ENCODE measurements at places on chromosomes 2 and 18.
A peak's percentile ranks its signal among the peaks of the same experiment; 100 is the strongest.

DNA sequence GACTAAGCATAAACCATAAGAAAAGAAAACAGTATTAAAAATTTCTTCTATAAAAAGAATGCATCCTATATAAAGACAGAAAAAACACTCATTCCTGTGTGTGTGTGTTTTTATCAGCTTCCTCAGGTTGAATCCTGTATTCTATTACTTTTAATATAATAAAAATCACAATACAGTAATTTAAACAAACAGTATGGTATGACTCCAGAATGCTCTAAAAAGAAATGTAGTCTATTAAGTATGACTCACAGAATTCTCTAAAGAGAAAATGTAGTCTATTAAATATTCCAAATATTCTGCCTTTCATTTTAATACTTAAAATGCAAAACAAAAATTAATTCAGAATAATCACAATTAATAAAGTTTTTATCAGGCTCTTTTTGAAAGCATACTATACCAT is 19.8 kb downstream of the CCDC88A start:
- no peak for DNase-seq

DNA sequence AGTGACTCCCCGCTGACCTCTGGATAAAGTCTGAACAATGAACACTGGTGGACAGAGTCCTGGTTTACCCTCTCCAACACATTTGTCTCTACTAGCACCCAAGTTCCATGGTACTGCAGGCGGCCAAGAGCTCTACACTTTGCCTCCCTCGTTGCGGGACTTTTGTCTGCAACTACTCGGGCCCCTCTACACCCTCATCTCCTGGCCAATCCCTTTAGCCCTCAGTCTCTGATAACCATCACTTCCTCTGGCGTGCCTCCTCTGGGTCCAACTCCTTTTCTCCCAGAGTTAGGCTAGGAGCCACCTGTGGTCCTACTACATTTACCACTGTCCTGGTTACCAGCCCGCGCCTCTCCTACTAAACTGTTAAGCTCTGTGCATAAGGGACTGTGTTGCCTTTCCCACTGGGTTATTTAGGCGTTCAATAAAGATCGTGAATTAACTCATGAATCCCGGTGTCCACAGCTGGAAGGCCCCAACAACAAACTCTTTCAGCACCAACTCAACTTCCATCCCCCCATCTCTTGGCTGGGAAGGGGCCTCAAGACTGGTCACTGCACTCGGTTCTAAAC is 757 bp downstream of the HDHD2 start:
- no peak for DNase-seq

- no peak for DNase-seq
Observed at GRCh38 chr18:44514766-44515165, 165.9 kb upstream of the SETBP1 start.

DNA sequence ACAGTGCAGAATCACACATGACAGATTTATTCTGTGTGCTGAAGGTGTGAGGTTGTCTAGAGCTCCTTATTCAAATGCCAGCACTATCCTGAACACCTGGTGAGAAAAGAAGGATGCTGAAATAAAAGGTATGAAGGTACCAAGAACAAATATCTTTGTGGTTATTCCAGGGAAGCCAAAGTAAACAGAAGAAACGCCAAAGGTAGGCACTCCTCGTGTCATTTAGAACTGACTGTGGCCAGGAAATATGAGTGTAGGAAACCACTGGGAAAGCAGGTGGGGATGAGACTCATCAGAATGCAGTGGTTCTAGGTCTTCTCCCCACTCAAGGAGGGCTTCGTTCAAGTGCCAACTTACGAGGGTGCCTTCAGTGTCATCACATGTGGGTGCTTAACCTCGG is 80.8 kb downstream of the KIF5C start:
- no peak for DNase-seq

- no peak for DNase-seq
Observed at GRCh38 chr2:232530626-232531260, 4.8 kb downstream of the CHRND start.

GRCh38 chr2:177806025-177806424 is 266.6 kb downstream of the PDE11A start:
- no peak for DNase-seq

GRCh38 chr18:12862467-12862866 is 21.6 kb downstream of the PTPN2 start:
- DNase-seq: peak; percentile 19

DNA sequence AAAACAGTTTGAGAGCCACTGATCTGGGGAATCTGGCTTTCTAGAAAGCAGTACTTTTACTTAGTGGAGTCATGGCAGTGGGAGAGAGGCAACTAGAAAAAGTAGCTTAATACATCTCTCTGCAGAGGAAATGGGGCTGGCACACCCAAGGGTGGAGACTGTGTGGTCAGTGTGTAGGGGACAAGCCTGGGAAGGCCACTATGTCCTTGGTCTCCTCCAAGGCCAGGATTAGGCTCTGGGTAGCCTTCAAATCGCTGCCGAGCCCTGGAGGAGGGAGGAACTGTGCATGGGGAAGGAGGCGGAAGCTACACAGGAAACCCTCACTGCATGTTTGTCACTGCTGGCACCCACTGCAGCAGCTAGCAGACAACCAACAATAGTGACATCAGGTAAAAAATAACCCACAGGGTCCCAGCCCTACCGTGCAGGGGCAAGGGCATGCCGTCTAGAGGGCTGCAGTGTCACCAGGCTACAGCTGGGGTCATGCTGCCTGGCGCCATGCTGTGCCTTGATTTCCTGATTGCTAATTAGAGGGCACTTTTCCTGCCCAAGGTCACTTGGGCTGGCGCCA is 34.8 kb downstream of the LBH start:
- peak; percentile 52 for DNase-seq

- DNase-seq: no peak
Observed at GRCh38 chr2:162401871-162402270, 57.9 kb downstream of the GCA start.

- DNase-seq: peak; percentile 83
Observed at GRCh38 chr2:83364264-83364663, 1094.8 kb downstream of the SUCLG1 start.

- DNase-seq: no peak
Observed at GRCh38 chr2:241770185-241770935, 6.3 kb upstream of the GAL3ST2 start.

GRCh38 chr2:79887747-79888374 is 375.0 kb downstream of the CTNNA2 start:
- DNase-seq: peak; percentile 70

DNA sequence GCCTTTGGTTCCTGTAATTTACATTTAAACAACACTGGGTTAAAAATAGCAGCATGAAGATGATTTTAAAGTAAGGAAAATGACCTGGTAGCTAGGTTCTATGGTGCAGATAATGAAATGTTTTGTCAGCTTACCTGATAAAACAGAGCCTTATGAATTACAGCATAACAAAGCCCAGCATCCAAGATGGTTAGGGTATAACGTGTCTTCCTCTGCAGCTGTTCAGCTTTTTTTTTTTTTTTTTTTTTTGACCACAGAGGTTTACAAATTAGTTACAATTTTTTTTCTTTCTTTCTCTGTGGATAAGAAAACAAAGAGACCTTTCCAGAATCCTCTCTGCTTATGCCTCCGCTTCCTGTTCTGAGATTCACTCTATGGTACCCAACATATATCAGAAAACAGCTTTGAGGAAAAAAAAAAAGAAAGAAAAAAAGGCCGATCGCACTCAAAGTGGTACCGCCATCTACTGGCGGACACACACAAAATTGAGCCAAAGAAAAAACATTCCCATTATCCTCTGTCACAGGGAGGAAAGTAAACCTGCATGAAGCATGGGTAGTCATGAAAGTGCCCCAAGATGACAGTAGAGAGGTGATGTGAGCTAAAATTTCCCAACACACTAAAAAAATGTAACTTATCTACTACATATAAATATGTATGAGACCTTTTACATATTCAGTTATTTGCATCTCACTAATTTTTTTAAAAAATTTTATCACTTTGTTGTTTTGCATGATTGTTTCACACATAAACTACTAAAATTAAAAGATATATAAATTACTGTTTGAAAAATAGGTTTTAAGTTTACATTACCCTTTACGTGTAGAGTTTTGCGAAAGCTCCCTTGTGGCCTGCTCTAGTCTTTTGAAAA is at the start of gene SCN3A:
TSS of gene SCN3A (minus strand) at position 362 of the 871 bp plus-strand sequence. CDS start 27,656 bp downstream, outside the sequence.
- peak; percentile 52 for DNase-seq

DNA sequence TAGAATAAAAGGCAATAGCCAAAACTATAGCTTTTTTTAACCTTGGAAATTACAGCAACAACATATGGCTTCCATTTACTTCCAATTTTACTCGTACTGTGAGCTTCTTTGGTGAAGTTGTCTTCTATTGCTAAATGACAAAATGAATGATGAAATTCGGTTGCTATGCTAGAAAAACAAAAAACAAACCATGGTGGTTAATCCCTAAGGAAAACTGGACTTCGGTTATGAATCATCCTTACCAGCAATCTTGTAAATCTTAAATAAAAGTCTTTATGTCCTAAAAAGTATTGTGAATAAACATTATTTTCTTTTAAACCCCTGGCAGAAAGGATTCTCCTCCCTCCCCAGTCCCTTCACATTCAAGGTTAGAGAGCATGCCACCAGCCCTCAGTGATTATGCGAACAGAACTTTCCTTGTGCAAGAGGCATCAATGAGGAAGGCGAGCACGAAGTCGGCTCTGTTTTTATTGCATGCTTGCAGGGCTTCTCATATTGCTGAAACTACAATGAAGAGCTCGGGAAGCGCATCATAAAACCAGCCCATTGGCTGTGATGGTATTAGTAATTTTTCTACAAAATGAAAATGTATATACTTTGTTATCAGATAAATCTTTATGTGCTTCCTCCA is 62.9 kb downstream of the ZNF521 start:
- DNase-seq: no peak

DNA sequence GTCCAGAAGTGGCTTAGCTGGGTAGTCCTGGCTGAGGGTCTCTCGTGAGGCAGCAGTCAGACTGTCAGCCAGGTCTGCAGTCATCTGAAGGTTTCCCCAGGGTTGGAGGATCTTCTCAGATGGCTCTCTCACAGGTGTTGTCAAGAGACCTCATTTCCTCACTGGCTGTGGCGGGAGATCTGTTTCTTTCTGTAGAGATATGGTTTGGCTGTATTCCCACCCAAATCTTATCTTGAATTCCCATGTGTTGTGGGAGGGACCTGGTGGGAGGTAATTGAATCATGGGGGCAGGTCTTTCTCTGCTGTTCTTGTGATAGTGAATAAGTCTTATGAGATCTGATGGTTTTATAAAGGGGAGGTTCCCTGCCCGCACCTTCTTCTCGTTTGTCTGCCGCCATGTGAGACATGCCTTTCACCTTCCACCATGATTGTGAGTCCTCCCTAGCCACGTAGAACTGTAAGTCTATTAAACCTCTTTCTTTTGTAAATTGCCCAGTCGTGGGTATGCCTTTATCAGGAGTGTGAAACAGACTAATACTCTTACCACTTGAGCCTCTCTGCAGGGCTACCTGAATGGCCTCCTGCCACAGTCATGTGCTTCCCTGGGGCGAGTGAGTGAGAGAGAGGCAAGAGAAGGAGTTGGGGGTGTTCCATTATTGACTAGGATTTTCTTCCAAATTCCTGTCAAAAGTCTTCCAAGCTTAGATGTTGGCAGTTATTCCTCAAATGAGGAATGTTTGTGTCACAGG is 23.6 kb downstream of the MALT1 start:
- no peak for DNase-seq

DNA sequence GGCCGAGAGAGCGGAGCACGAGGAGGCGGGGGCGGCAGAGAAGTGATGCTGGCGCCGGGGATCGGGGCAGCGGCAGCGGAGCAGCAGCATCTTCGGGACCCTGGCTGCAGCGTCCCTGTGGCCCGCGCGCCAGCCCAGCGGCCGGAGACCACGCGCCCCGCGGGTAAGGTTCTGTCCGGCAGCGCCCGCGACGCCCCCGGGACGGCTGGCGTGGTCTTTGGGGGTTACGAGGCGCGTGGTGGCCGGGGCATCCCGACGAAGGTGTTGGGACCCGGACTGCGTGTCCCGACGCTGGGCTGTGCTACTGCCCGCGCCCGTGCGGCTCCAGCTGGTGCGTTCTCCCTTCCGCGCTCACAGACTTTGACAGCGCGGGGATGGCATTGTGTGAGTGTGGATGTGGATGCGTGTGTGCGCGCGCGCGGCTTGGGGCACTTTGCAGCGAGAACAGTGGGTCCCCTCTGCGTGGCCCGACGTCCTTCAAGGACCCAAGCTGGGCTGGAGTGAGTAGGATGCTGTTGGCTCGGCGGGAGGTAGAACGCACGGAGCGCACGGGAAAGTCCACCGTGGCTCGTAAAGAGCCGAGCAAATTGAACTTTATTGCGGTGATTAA is 405.0 kb downstream of the XIRP2 start:
- no peak for DNase-seq

- no peak for DNase-seq
Observed at GRCh38 chr2:177930916-177931315, 141.7 kb downstream of the PDE11A start.

- DNase-seq: peak; percentile 21
Observed at GRCh38 chr2:156005999-156006712, 326.4 kb downstream of the NR4A2 start.

- no peak for DNase-seq
Observed at GRCh38 chr2:55502590-55503141, 16.9 kb upstream of the CFAP36 start.

GRCh38 chr2:28135324-28135723 is 244.8 kb downstream of the BABAM2 start:
- DNase-seq: no peak

DNA sequence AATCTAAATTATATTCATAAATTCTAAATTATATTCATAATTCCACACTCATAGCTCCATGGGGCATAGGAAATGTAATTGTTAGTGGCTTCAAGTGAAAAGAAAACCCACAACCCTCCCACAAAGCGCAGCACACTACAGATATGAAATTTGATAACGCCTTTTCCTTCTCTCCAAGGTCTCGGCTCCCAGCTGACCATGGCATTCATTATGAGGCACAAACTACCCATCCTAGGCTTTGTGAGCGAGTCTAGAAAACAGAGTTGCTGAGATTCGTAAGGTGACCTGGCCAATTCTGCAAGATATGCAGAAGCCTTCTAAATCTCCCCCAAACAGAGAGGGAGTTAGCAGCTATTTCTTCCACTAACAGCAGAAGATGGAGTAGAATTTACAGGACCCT is 5.4 kb downstream of the NPPC start:
- no peak for DNase-seq

- DNase-seq: peak; percentile 51
Observed at GRCh38 chr2:84894758-84895520, 10.5 kb upstream of the TMSB10 start.

DNA sequence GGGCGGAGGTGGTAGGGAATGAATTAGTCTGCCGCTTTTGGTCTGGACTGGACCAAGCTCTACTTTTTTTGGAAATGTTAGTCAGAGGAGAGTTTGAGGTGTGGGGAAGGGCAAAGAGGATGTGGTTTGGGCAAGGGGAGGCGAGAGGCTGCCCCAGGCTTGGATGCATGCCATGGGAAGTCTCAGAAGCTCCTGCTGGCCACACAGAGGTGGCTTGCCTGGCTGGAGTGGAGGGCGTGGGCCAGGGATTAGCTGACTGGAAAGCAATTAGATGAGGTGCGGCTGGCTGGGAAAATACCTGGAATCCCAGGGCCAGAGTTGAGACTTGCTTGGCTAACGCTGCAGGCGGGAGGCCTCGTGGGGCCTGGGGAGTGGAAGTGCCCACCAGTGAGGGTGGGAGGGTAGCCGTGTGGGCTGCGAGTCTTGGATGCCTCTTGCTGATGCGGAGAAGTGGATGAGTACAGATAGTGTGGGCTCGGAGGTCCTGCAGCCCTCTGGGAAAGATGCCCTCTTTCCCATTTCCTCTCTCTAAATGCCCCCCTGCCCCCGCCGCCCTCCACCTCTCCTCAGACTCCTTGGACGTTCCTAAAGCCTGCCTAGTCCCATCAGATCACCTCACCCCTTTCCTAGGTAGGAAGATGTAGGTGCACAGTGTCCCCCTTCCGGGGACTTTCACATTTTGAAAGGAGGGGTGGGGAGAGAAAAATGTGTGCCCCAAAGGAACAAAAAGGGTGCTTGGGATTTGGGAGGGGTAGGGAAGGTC is 117.6 kb downstream of the SMAD7 start:
- DNase-seq: peak; percentile 96

GRCh38 chr18:57666818-57667497 is 45.3 kb upstream of the NARS1 start:
- DNase-seq: no peak

Measured in A172 (cell line).